Epithelial cell of proximal tubule (primary cell): ENCODE measurements at places on chromosomes 4 and X. TPM values are rescaled to one million over a fixed set of nuclear protein-coding genes. Genes with fewer than 3 reads are reported as not detected.

ENPEP gene
- 0.36 and 6.0 TPM in 2 replicates for total RNA-seq

FRAS1 gene
- total RNA-seq = 7.0 and 9.1 TPM in 2 replicates

SYP gene
- total RNA-seq = 0.17 and 0.29 TPM in 2 replicates

ASB9 gene
- 6.3 and 9.6 TPM in 2 replicates for total RNA-seq

MRPS18C gene
- 19.0 and 32.1 TPM in 2 replicates for total RNA-seq

FSTL5 gene
- total RNA-seq = not detected in 2 replicates

CXXC4 gene
- under 0.01 and 0.29 TPM in 2 replicates for total RNA-seq

TNIP3 gene
- 0.07 and 0.46 TPM in 2 replicates for total RNA-seq

CTAG2 gene
- total RNA-seq = not detected in 2 replicates

PTCHD1 gene
- total RNA-seq = 0.06 TPM in 1 of 2 replicates, not detected in the other

AMOT gene
- total RNA-seq = 10.9 and 13.7 TPM in 2 replicates

RNF175 gene
- 0.72 and 2.3 TPM in 2 replicates for total RNA-seq

ALPK1 gene
- total RNA-seq = 3.0 and 5.5 TPM in 2 replicates

PHEX gene
- total RNA-seq = 0.07 and 0.29 TPM in 2 replicates

CLDN22 gene
- total RNA-seq = not detected in 2 replicates

ESX1 gene
- 0.22 TPM in 1 of 2 replicates, not detected in the other for total RNA-seq

CT55 gene
- not detected in 2 replicates for total RNA-seq

SPOCK3 gene
- total RNA-seq = 0.06 and 0.22 TPM in 2 replicates

PDE6B gene
- total RNA-seq = 4.1 and 5.7 TPM in 2 replicates

MYOZ2 gene
- 0.40 TPM in 1 of 2 replicates, not detected in the other for total RNA-seq

PDE5A gene
- total RNA-seq = 1.2 and 2.1 TPM in 2 replicates

USP17L21 gene
- not detected in 2 replicates for total RNA-seq

SETD7 gene
- total RNA-seq = 21.7 and 29.4 TPM in 2 replicates

HHIP gene
- total RNA-seq = 0.92 and 1.7 TPM in 2 replicates

UGT2B17 gene
- total RNA-seq = not detected in 2 replicates

HTN1 gene
- total RNA-seq = not detected in 2 replicates

MEPE gene
- not detected in 2 replicates for total RNA-seq

ATOH1 gene
- total RNA-seq = not detected in 2 replicates
